ENCODE measurements at places on chromosomes 3 and 15. TPM values are rescaled to one million over a fixed set of nuclear protein-coding genes. Genes with fewer than 3 reads are reported as not detected.

GRCh38 chr3:182980204-182981037 lies at the start of gene DCUN1D1:
Gene DCUN1D1 (minus strand): TSS chr3:182980538. CDS start chr3:182980489, 49 bp downstream.
- peak; percentile 95 for DNase-seq

The GRK7 gene
- total RNA-seq: not detected

- DNase-seq: no peak
Observed at GRCh38 chr3:134009345-134010000, 20.3 kb downstream of the SLCO2A1 start.

- no peak for DNase-seq
Observed at GRCh38 chr3:42403737-42404136, 6.7 kb downstream of the LYZL4 start.

- DNase-seq: no peak
Observed at GRCh38 chr3:167777356-167777755, 41.8 kb downstream of the SERPINI1 start.

DNA sequence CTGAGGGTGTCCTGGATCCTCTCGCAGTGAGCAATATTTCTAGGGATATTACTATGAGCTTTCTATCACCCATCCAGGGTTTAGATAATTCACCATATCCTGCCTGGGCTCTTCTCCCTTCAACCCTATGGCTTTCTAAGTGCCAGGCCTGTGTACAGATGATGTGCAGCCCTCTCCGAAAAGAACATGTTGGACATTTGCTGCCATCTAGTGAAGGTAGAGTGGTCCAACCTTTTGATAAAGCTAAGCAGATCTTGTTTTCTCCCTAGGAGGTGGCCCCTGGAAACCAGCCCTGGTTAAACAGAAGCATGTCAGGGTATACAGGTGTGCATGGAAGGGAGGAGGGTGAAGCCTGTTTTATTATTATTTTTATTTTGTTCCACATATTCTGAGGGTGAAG lies 27.9 kb upstream of the SCN10A start:
- DNase-seq: no peak

GRCh38 chr3:106184540-106185457 lies 316.0 kb upstream of the CBLB start:
- DNase-seq: no peak

GRCh38 chr15:61946778-61947177 lies 113.5 kb downstream of the VPS13C start:
- DNase-seq: no peak
